ENCODE measurements at places on chromosomes 6 and 20.

DNA sequence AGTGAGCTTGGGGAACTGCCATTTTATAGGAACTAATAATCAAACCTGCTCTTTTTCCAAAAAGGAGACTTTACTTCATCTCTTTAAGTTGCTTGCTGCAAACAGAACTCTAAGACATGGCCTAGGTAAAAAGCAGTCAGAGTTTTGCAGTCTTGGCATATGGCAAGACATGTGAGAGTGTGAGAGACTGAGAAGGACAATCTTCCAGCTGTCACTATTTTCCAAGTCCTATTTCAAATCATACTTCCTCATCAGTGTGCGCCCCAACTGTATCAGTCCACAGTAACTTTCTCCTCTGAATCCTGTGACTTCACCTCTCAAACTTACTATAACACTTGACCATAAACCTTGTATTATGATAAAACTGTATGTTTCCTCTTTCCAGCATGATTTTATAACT is 10.4 kb downstream of the CALHM6 start:
- no peak for DNase-seq

- no peak for DNase-seq
Observed at GRCh38 chr6:2439082-2439481, 193.7 kb upstream of the GMDS start.

DNA sequence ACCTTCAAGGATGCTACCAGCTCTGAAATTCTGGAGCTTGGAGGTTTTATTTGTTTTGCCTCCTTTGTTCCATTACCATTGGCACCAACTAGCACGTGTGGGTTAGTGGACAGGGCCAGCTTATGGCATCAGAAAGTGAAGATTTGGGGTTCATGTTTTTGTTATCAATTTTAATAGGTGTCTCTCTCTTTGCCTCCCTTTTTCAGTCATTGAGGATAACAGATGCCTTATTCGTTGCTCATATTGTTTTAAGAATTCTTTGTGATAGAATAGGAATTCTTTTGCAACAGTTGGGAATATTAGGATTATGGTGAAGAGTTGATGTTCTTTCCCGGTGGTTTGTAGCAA is 22.9 kb downstream of the TMC2 start:
- peak; percentile 62 for DNase-seq

GRCh38 chr6:17484201-17484849 is 90.9 kb downstream of the CAP2 start:
- DNase-seq = no peak

- DNase-seq = no peak
Observed at GRCh38 chr6:133965817-133966360, 12.9 kb downstream of the TBPL1 start.

DNA sequence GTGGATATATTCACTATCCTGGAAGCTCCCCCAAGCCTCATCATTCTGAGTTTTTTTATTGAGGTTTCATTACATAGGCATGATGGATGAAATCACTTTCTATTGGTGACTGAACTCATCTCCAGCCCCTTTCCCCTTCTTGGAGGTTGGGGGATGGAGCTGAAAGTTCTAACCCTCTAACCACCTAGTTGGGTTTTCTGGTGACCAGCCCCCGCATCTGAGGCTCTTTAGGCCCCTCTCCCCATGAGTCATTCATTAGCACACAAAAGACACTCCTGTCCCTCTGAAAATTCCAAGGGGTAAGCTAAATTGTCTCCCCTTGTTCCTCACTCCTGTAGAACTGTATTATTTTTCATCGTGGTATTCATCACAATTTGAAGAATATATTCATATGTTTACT is 33.3 kb downstream of the GFRA4 start:
- DNase-seq = no peak

DNA sequence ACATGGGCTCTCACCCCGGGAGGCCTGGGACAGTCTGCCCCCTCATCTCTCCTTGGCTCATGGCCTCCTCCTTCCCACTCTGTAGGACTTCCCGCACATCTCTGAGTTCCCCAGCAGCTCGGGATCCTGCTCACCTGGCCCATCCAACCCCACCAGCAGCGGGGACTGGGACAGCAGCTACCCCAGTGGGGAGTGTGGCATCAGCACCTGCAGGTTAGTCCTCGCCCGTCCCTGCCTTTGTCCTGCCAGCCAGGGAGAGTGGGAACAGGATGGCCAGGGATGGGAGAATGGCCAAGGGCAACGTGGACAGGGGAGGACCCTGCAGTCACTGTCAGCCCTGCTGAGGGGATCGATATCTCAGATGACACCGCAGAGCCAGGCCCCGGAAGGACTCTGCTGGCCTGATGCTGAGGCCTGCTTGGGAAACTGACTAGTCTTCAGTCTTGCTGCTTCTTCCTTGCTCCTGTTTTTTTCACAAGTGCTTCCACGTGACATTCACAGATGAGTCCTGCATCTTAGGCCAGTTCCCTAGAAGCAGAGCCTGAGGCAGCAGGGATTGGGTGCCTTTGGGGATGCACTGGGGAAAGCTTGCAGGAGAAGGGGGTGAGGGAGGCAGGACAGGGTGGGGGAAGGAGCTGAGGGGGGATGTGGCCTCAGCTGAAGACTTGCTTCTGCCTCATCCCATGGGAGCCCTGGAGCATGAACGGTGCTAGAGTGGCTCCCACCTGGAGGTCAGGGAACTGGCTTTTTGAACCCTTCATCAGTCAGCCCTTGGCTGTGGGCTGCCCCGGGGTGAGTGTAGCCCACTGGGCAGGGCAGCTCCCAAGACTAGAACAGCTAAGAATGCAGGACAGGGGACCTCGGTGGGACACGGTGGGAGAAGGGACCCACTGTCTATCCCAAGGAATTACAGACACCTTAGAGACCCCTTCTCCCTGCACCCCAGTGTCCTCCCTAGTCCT is 120.1 kb downstream of the JPH2 start:
- no peak for DNase-seq

DNA sequence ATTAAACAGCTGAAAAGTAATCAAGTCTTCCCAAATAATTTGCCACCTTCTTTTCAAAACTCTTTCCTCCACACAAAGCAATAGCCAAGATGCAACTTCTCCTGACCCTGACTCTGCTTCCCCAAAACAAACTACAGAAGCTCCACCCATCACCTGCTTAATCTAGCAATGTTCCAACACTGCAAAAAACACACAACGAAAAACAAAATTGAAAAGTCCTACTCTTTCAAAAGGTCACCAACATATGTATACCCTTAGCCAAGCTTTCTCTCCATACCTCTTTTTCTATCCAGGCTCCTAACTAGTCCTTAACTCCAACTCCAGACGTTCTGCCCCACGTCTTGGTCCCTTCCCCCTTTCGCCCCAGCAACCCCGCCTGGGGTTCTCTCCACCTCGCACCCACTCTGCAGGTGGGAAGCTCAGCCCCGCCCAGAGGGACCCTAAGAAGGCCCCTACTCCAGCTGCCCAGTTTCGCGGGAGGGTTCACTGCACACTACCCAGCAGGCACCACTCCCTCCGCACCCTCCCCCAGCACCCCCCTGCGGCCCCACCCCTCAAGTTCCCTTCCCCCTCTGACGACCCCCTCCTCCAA is 717 bp downstream of the CSNK2A1 start:
- DNase-seq = no peak

GRCh38 chr20:34302312-34302722 is 838 bp downstream of the AHCY start:
- no peak for DNase-seq

GRCh38 chr6:15897063-15897876 is 231.6 kb upstream of the MYLIP start:
- DNase-seq = no peak

GRCh38 chr6:33841070-33841469 is 37.3 kb upstream of the MLN start:
- DNase-seq = peak; percentile 5

DNA sequence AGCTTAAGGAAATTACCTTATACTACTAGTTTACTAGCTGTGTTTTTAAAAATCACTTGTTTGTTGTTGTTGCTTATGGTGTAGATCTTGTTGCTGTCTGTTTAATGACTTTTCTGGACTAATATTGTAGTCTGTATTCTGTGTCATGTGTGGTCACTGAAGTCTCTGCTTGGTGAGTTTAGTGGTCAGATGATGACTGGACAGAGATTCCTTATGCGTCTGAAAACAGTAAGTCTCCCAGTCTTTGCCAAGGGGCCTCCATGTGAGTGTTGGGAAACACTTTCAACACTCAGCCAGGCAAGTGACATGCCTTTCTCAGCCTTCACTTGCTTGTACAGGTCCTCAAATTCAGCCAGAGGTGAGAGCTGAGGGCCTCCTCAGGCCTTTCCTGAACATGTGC is 256.9 kb upstream of the RNF24 start:
- DNase-seq = no peak

DNA sequence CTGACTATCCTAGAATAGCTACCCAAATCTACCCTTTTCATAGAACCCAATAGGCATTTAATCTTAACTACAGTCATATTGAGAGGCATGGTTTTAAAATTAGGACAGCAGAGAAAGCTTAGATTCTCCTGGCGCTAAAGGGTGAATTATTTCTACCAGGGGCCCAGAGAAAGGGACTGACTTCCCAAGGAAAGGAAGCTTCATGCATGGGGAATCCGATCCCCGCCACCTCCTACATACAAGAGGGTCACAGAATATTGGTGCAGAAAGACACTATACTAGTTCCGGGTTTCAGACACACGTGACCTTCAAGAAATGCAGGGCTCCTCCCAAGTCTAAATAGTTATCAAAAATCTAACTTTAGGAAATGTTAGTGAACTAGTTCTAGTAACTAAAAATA is 130.9 kb downstream of the PRKN start:
- DNase-seq = no peak

DNA sequence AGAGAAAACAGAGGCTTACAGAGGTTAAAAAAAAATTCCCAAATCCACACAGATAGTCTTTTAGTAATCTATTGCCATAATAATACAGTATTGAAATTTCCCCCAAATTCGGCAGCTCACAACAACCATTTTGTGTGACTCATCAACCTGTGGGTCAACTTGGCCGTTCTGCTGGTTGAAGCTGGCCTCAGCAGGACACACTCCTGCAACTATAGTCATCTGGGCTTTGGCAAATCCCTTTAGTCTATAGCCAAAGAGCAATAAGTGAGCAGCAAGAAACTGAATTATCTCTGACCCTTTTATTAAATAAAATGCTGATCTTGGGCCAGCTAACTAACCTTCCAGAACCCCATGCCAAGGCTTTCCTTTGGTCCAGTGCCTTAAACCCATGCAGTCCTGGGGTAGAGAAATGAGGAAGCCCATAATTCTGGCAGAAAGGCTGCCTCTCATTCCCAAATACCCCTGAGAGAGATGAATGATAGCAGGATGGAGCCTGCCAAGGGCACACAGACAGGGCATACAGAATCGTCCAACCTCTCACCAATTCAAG is 17.2 kb upstream of the SNAP25 start:
- no peak for DNase-seq

- DNase-seq = peak; percentile 26
Observed at GRCh38 chr20:57470212-57470522, 54.8 kb downstream of the CTCFL start.

GRCh38 chr6:56992703-56993102 is 37.8 kb downstream of the BEND6 start:
- DNase-seq = no peak

- peak; percentile 17 for DNase-seq
Observed at GRCh38 chr6:45003387-45003786, 324.7 kb upstream of the RUNX2 start.

GRCh38 chr6:127518710-127519468 is at the start of gene MTCL3:
MTCL3 (minus strand) TSS chr6:127519335.
- DNase-seq = no peak

DNA sequence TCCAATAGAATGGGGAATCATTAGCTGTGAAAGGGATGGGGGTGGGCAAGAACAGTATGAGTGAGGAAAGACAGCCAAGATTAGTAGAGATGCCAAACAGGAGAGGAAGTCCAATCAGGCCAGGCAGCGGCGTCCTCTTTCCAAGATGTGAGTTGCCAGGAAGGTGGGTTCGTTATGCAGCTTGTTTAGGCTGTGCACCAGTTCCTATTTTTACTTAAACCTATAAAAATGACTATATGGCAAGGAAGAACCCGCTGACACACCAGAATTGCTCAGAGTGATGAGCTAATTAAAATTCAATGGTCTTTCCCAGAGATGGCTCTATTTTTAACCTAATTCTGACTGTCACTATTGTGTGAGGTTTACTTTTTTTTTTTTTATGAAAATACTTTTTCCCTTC is 88.2 kb downstream of the SLC22A23 start:
- DNase-seq = no peak

GRCh38 chr6:82783587-82784236 is 281.9 kb downstream of the UBE3D start:
- no peak for DNase-seq

GRCh38 chr6:168292826-168293225 is 26.8 kb downstream of the DACT2 start:
- DNase-seq = no peak

GRCh38 chr6:155273431-155273830 is 9.6 kb downstream of the CLDN20 start:
- DNase-seq = peak; percentile 74

GRCh38 chr6:30741063-30741779 is 1.3 kb downstream of the FLOT1 start:
- DNase-seq = no peak

DNA sequence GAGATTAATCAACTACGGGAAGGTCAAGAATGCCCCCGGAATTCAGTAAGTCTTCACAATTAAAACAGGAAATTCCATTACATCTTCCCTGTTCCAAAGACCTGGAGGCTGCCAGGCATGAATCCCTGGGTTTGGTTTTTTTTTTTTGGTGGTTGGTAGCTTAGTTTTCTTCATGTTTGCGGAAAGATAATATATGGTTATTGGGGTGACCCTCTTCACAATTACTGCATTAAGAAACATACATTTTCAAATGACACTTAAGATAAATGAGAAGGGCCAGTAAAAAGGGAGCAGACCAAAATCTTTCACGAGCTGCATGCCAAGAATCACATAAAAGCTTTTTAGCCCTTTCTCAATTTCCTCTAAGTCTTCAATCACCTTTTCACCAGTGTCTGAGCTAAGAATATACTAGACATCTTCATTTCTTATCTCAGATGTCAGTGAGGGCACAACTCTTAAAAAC is 64.0 kb downstream of the KIF13A start:
- peak; percentile 9 for DNase-seq

DNA sequence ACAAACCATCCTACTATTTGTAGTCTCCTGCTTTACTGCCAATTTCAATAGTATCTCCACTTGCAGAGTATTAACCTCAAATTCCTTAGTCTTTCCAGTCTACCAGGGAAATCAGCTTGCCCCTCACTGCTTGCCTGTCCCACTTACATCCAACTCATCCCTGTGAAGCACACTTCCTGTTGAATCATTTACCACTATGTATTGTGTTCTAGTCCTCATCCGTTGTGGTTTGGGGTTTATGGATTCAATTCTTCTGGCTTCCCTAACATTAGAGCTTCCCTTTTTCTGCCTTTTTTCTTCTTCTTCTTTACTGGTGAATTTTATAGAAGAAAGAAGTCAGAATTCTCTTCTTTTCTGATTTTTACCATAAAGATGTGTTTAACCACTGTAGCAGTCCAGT is 5.1 kb upstream of the TXLNB start:
- peak; percentile 72 for DNase-seq

GRCh38 chr20:37165031-37165430 is 14.1 kb upstream of the RPN2 start:
- DNase-seq = no peak

GRCh38 chr20:58452667-58453255 is 62.4 kb downstream of the APCDD1L start:
- no peak for DNase-seq
